ENCODE measurements at places on chromosomes 6 and 20.

GRCh38 chr6:33632558-33633039, 11.5 kb downstream of the ITPR3 start:
- no peak for DNase-seq

- DNase-seq: no peak
These were observed 422.8 kb downstream of the EPM2A start for GRCh38 chr6:145312481-145312880.

DNA sequence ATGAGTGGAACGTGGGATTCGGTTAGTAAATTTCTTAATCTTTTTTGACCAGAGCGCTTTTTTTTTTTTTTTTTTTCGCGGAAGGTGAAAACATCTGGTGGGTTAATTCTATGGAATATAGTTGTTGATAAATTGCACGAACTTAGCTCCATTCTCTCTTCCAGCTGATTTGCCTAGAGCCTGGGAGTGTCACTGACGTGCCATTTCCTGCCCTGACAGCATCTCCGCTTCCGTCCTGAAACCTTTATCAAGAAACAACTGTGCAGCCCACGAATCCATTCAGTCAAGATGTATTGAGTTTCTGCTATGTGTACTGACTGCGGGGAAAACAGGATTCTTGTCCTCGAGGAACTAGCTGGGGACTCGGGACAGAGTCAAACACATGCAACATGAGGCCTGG, 59.5 kb upstream of the TGM3 start:
- no peak for DNase-seq

GRCh38 chr6:5403076-5403475, 141.8 kb downstream of the FARS2 start:
- DNase-seq: no peak

DNA sequence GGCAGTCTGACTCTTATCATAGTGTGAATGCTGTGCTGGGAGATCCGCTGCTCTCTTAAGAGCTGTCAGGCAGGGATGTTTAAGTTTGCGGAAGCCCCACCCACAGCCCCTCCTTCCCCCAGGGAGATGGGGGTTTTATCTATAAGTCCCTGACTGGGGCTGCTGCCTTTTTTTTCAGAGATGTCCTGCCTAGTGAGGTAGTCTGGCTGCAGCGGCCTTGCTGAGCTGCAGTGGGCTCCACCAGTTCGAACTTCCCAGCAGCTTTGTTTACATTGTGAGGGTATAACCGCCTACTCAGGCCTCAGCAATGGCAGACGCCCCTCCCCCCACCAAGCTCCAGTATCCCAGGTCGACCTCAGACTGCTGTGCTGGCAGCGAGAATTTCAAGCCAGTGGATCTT, 75.7 kb upstream of the UST start:
- DNase-seq: no peak

GRCh38 chr20:17622086-17622850, 52.4 kb downstream of the DSTN start:
- DNase-seq: no peak

GRCh38 chr20:63859166-63859699, 2.1 kb upstream of the ABHD16B start:
- DNase-seq: no peak

DNA sequence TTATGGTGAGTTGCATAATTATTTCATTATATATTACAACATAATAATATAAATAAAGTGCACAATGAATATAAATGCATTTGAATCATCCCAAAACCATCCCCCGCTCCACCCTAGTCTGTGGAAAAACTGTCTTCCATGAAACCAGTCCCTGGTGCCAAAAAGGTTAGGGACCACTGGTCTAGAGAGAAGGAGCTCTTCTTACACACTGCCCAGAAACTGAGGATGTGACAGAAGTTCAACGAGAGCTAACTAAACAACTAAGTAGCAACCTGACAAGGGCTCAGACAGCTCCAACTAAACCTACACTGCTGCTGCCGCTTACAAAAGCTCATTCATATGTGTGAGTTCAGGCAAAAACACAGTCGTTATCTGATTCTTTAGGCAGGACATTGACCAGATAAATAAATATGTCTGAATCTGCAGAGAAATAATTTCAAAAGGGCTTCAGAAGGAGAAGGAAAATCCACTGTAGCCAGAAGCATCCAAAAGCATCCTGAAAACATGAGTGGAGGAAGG, 125.9 kb downstream of the ATXN1 start:
- DNase-seq: no peak

DNA sequence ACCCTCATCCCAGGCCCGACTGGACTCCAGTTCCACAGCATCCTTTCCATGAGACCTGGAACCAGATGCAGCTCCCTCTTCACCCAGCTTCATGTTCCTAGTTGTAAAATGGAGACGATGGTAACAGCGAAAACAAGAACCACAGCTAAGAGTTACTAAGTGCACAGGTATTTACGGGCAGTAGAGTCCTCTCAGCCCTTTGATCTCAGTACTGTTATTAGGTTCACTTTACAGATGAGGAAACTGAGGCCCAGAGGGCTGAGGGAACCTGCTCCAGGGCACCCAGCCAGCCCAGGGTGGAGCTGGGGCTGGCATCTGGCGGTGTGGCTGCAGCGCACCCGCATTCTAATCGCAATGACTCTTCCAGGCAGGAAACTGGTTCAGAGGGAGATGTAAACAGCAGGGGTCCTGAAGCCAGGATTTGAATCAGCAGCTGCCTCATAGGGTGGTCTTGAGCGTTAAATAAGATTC, 858 bp downstream of the BCAS1 start:
- no peak for DNase-seq

DNA sequence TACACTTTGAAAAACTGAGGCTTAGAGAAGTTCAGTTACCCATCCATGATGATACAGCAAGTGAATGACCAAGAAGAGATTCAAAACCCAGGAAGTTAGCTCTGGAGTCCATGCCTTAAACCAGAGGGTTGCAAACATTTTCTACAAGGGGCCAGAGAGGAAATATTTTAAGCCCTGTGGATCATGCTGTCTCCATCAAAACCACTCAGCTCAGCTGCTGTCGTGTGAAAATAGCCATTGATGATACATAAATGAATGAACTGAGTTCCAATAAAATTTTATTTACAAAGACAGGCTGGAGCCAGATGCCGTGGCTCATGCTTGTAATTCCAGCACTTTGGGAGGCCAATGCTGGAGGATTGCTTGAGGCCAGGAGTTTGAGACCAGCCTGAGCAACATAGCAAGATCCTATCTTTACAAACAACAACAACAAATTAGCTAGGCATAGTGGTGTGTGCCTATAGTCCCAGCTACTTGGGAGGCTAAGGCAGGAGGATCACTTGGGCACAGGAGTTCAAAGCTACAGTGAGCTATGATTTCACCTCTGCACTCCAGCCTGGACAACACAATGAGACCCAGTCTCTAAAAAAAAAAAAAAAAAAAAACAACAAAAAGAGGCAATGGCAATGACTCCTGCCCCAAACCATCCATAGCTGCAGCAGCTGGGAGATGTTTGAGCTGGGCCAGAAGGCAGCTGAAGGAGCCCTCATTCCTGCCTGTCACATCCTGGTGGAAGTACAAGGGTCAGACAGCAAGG, 44.1 kb upstream of the RIN2 start:
- DNase-seq: no peak

- DNase-seq: no peak
These were observed 14.2 kb upstream of the LPA start for GRCh38 chr6:160678230-160678629.

DNA sequence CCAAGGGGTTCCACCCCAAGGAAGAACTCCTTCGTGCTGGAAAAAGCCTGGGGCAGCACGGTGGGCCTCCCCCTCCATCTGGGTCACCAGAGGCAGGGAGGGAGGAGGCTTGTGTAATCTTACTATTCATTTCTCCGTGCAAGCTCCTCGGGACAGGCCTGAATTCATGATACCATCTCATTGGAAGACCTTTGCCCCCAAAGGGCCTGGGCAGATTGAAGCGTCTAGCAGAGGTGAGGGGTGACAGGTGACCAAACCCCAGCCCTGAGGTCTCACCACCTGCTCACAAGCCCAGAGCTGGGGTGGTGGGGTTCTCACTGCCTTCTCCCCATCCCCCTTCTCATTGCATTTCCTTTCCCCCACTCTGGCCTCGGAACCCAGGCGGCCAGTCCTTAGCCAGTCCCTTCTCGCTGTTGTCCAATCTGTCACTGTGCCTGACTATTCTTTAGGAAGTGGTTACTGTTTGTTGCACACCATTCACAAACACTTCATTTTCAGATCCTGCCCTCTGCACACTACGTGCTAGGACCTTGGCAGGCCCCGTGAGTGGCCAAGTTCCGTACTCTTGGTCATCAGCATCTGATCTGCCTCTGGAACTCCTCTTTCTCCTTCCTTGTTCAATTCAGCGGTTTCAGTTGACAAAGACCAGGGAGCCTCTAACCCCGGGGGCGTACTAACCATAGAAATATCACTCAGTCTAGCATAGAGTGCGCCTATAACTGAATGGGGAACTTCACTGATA, 137.1 kb downstream of the LY86 start:
- DNase-seq: no peak

- no peak for DNase-seq
These were observed 635 bp downstream of the FLOT1 start for GRCh38 chr6:30741789-30742315.

DNA sequence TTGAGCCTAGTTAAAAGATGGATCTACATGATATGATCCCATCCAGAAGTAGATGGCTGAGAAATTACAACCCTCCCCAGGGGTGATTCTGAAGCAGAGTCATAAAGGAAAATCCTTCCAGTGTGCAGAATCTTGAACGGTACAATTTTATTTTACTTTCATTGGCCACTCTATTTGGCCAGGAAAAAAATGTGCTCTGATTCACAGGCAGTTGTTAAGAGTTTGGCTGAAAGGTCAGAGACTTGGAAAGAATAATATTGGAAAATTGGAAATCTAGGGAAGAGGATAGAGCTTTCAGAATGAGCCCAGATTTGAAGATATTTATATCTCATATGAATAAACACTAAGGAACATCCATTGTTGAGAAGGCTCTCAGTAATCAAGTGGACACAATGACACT, 1299.3 kb upstream of the GJE1 start:
- DNase-seq: no peak

GRCh38 chr20:40781327-40782042, 92.4 kb upstream of the MAFB start:
- DNase-seq: no peak

- no peak for DNase-seq
These were observed 26.4 kb upstream of the MROH8 start for GRCh38 chr20:37205794-37206193.

DNA sequence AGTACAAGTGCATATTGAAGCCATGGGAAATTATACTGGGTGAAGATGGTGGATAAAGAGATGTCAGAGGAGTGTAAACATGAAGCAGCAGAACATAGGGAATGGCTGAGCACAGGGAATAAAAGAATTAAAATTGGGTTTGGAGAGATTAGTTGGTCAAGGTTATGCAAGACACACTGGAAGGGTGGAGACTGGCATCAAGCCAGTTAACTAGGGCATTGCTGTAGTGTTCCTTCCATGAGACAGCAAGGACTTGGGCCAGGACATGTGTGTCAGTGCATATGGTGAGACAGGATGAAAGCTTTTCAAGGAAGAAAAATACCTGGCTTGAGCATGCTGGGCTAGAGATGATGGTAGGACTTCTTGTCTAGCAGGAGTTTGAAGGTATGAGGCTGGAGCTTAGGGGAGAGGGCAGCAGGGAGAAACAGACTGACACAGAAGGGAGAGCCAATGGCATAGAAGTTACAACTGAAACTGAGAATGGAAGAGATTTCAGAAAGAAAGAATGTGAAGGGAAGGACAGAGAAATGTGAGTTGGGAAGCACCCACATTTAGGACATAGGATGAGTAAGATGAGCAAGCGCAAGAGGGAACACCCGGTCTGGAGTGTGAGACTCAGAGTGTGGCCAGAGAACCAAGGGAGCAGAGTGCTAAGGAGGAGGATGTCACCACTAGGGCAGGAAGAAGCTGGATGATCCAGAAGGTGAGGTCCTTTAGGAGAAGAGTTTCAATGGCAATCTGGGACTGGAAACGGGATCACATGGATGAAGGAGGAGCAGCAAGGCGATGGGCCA, 14.5 kb upstream of the TMEM170B start:
- no peak for DNase-seq

GRCh38 chr6:33321227-33321626, 3.7 kb upstream of the ZBTB22 start:
- no peak for DNase-seq

DNA sequence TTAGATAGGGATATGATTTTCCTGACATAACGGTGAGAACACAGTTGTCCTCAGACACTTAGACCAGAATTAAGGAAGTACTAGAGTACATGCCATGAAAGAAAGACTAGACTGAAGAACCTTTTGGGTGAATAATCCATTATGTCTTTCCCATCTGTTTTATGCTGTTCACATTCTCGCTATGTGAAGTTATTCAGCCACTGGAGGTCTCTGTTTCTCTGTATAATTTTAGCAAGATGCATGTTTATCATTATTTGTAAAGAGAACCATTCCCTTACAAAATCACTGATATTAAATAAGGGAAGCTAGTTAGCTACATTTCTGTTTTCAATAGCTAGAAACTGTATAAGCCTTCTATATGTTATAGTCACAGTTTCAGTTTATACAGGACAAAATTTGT, 391.9 kb downstream of the CD109 start:
- no peak for DNase-seq

DNA sequence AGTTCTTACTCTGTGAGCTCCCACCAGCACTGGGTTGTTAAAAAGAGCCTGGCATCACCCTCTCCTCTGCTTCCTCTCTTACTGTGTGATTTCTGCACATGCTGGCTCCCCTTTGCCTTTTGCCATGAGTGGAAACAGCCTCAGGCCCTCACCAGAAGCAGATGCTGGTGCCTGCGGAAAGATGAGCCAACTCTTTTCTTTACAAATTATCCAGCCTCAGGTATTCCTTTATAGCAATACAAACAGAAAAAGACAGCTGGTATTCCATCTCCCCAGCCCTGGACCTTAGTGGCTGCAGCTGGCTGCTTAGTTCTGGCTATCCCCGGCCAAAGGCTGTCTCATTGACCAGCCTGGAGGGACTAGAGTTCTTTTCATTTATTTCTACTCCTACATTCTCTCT, 129.1 kb downstream of the IMPG1 start:
- DNase-seq: no peak
